Mesendoderm (in vitro differentiated cells): ENCODE measurements at places on chromosomes 6 and 20.
A peak's percentile ranks its signal among the peaks of the same experiment; 100 is the strongest.

- no peak for DNase-seq
- H3K27ac ChIP-seq = no peak overlapping the region
- H3K27me3 ChIP-seq = no peaks in the 10 kb centered on the region
- no peak overlapping the region for H3K4me3 ChIP-seq
- no peaks in the 10 kb centered on the region for H3K4me1 ChIP-seq
- peaks cover 23% of the 10 kb centered on the region for H3K36me3 ChIP-seq
Observed at GRCh38 chr6:36227379-36228228, 31.1 kb downstream of the BRPF3 start.

GRCh38 chr6:6884916-6885315, 222.8 kb upstream of the RREB1 start:
- H3K27me3 ChIP-seq = no peaks in the 10 kb centered on the region
- no peaks in the 10 kb centered on the region for H3K36me3 ChIP-seq
- H3K4me3 ChIP-seq = no peak overlapping the region
- H3K4me1 ChIP-seq = no peaks in the 10 kb centered on the region

- peak; percentile 10 for DNase-seq
- H3K27ac ChIP-seq = no peak overlapping the region
- H3K36me3 ChIP-seq = no peaks in the 10 kb centered on the region
- no peak overlapping the region for H3K4me3 ChIP-seq
Observed at GRCh38 chr6:147991961-147992360, 350.7 kb upstream of the SASH1 start.

GRCh38 chr6:14423955-14424354, 306.4 kb downstream of the CD83 start:
- no peaks in the 10 kb centered on the region for H3K27me3 ChIP-seq

DNA sequence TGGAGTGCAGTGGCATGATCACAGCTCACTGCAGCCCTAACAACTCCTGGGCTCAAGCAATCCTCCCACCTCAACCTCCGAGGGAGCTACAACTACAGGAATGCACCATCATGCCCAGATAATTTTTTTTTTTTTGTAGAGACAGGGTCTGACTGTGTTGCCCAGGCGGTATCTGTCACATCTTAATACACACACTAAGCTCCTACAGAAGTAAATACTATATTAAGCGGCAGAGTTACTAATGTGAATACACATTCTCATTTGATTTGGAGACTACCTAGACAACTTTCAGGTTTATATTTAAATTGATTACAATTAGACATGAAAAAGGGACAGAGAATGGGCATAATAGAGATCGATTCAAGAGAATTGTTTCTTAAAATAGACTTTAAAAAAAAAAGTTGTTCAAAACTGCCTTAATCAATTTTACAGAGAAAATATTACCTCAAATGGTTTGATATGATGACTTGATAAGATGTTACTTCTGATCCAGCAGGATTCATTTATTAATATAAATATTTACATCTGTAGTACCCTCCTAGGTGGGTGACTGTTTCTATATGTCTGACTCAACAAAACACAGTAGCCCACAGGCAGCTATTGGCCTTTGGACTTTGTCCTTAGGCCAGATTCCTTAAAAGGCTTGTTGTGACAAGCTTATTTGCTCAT, 7.1 kb upstream of the LOC128125822 start:
- DNase-seq = no peak
- no peaks in the 10 kb centered on the region for H3K27me3 ChIP-seq
- H3K27ac ChIP-seq = no peak overlapping the region
- no peaks in the 10 kb centered on the region for H3K36me3 ChIP-seq
- no peaks in the 10 kb centered on the region for H3K4me1 ChIP-seq

DNA sequence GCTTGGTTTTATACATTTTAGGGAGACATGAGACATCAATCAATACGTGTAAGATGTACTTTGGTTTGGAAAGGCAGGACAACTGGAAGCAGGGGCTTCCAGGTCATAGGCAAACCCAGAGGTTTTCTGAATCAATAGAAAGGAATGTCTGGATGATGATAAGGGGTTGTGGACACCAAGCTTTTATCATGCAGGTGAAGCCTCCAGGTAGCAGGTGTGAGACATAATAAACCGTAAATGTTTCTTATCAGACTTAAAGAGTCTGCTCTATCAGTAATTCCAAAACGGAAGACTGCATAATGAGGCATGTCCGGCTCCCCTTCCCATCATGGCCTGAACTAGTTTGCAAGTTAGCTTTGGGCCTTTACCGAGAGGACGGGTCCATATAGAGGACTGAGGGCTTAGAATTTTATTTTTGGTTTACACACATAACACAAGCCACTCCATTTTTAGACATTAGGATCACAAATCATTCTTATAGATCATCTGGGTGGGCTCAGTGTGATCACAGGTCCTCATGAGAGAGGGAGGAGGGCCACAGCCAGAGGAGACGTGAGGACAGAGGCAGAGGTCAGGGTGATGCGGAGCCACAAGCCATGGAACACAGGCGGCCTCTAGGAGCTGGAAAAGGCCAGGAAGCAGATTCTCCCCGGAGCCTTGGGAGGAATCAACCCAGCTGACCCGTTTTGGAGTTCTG, 10.7 kb upstream of the SERPINB9 start:
- DNase-seq = peak; percentile 79
- no peaks in the 10 kb centered on the region for H3K36me3 ChIP-seq
- H3K4me3 ChIP-seq = no peak overlapping the region

GRCh38 chr6:29892696-29893095, 49.6 kb upstream of the HLA-A start:
- H3K4me1 ChIP-seq = no peaks in the 10 kb centered on the region
- DNase-seq = no peak
- no peaks in the 10 kb centered on the region for H3K36me3 ChIP-seq
- no peak overlapping the region for H3K27ac ChIP-seq

DNA sequence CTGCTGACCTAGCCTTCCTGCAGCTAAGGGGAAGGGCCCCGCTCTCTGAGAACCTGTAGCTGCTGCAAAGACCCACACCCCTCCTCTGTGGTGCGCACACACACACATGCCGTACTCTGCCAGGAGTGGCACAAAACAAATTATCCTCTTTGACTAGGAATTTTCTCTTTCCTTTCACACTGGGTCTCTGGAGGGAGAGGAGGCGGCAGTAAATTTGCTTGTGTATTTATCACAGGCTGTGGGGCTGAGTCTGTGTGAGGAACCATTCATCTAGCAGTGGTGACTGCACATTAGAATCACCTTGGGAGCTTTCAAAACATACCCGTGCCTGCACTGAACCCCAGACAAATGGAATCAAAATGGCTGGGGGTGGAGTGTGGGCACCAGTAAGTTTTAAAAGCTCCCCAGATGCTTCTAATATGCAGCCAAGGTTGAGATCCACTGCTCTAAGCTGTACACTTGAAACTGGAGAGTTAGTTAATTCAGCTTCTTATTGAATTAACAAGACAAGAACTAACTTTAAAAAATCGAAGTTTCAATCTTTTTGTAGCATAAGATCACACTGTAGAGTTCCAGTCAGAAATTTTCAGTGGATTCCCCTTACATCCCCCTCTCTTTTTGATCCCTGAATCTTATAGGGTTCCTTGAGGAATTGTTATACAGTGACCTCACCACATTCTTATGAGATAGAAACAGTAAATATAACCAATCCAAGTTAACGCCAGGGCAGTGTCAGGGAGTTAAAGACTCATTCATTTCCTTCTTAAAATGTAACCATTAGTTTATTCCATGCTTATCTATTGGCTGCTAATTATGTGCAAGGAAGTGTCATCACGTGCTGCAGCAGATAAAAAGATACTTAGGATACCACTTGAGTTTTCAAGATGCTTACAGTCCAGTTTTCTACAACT, 29.8 kb upstream of the GMDS start:
- H3K4me3 ChIP-seq = no peak overlapping the region
- peak; percentile 68 for DNase-seq
- no peak overlapping the region for H3K27ac ChIP-seq

- H3K27me3 ChIP-seq = no peaks in the 10 kb centered on the region
- H3K4me3 ChIP-seq = no peak overlapping the region
- DNase-seq = peak; percentile 54
Observed at GRCh38 chr20:12638633-12639312, 370.0 kb upstream of the SPTLC3 start.

- H3K27me3 ChIP-seq = no peaks in the 10 kb centered on the region
- H3K27ac ChIP-seq = no peak overlapping the region
- DNase-seq = no peak
- no peaks in the 10 kb centered on the region for H3K36me3 ChIP-seq
- H3K4me1 ChIP-seq = no peaks in the 10 kb centered on the region
Observed at GRCh38 chr6:120569714-120570113, 764.6 kb downstream of the TBC1D32 start.

DNA sequence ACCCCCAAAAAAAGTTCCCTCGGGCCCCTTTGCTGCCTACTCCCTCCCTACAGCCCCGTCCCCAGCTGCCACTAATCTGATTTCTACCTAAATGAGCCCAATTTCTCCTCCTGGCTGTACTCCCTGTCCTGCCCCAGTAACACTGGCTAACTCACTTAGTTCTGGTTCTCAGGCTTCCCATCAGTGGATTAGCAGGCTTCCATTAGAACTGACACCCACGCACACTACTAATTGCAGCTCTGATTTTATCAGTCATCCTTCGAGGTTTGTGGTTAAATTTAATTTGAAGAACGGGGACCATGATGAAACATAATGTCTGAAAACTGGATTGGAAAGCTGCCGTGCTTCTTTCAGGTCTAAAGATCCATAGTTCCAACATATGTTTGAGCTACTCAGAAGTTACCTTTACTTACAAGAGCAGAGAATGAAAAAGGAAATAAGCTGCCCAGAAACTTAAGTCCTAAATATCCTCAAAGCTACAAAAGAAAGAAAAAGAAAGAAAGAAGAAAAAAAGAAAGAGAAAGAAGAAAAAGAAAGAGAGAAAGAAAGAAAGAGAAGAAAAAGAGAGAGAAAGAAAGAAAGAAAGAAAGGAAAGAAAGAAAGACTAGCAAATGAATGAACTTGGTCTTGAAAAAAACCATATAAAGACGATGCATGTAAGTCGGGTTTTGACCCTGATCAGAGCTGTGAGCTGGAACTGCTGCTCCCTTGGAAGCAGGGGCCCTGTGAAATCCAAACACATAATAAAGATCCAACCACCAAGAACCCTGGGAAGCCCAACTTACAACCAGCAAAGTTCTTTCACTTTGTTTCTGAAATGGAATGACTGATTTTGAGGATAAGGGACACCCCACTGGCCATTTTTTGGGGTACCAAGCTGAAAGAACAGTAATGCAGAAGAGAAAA, 51.7 kb downstream of the CNKSR3 start:
- H3K4me1 ChIP-seq = no peaks in the 10 kb centered on the region
- H3K36me3 ChIP-seq = no peaks in the 10 kb centered on the region
- H3K27ac ChIP-seq = no peak overlapping the region
- no peak for DNase-seq
- H3K4me3 ChIP-seq = no peak overlapping the region
- H3K27me3 ChIP-seq = no peaks in the 10 kb centered on the region

GRCh38 chr6:26322645-26323482, 42.1 kb upstream of the BTN3A2 start:
- H3K27me3 ChIP-seq = no peaks in the 10 kb centered on the region
- H3K4me3 ChIP-seq = no peak overlapping the region
- no peaks in the 10 kb centered on the region for H3K4me1 ChIP-seq
- no peak overlapping the region for H3K27ac ChIP-seq

GRCh38 chr6:128686084-128686483, 165.7 kb upstream of the PTPRK start:
- H3K4me3 ChIP-seq = no peak overlapping the region
- H3K27ac ChIP-seq = no peak overlapping the region
- no peak for DNase-seq
- H3K36me3 ChIP-seq = no peaks in the 10 kb centered on the region
- no peaks in the 10 kb centered on the region for H3K4me1 ChIP-seq
- H3K27me3 ChIP-seq = no peaks in the 10 kb centered on the region

- no peak for DNase-seq
- no peaks in the 10 kb centered on the region for H3K36me3 ChIP-seq
- no peak overlapping the region for H3K4me3 ChIP-seq
- H3K4me1 ChIP-seq = no peaks in the 10 kb centered on the region
- no peak overlapping the region for H3K27ac ChIP-seq
Observed at GRCh38 chr6:51585264-51585663, 502.1 kb downstream of the PKHD1 start.

GRCh38 chr6:142966294-142966693, 21.3 kb upstream of the HIVEP2 start:
- no peaks in the 10 kb centered on the region for H3K27me3 ChIP-seq
- no peaks in the 10 kb centered on the region for H3K36me3 ChIP-seq
- H3K4me1 ChIP-seq = no peaks in the 10 kb centered on the region
- DNase-seq = no peak
- no peak overlapping the region for H3K27ac ChIP-seq

GRCh38 chr6:85405175-85405852, 44.6 kb upstream of the NT5E start:
- H3K4me3 ChIP-seq = no peak overlapping the region
- H3K27me3 ChIP-seq = no peaks in the 10 kb centered on the region
- H3K4me1 ChIP-seq = peaks cover 2% of the 10 kb centered on the region
- H3K27ac ChIP-seq = no peak overlapping the region

DNA sequence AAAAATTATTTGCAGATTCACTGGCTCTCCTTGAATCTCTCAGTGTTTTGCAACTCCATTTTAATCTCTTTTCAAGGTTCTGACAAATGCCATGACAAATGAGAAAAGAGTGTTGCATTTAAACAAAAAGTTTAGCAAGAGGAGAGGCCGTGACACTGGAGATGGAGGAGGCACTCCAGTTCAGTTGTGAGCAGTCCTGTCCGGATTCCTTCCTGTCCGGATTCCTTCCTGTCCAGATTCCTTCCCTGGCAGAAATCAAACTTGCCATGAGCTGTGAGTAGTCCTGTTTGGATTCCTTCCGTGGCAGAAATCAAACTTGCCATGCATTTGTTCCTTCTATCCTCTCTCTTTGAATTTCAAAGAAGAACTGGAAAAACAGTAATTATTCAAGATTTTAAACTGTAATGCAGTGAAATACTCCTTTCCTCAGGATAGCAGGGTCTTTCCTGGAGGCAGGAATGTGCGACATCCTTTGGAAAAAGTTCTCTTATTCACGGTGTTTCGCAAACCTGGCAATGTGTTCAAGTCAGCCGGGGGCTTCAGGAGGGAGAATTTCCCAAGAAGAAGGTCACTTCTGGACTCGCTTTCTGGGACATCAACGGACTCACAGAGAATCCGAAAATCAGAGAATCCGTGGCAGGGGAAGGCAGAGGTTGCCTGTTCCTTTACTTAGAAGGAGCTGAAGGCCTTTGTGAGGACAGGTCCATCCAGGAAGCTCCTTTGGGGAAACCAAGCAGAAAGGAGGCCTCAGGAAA, 48.7 kb upstream of the DACT2 start:
- H3K27ac ChIP-seq = no peak overlapping the region
- no peaks in the 10 kb centered on the region for H3K36me3 ChIP-seq
- H3K4me1 ChIP-seq = peaks cover 2% of the 10 kb centered on the region
